ENCODE measurements at places on chromosomes 2 and 18. TPM values are rescaled to one million over a fixed set of nuclear protein-coding genes. Genes with fewer than 3 reads are reported as not detected.

The ANXA4 gene
- 37.7 TPM for total RNA-seq

GRCh38 chr2:173874003-173874893 is 90.9 kb downstream of the SP3 start:
- DNase-seq, result no peak
- H3K4me3 ChIP-seq, result no peak overlapping the region

- no peaks in the 10 kb centered on the region for H3K36me3 ChIP-seq
- H3K4me3 ChIP-seq, result no peak overlapping the region
- no peak overlapping the region for H3K27ac ChIP-seq
Measured at GRCh38 chr2:160609346-160609745, 115.7 kb upstream of the RBMS1 start.

GRCh38 chr2:140861666-140862065 is 1269.2 kb downstream of the LRP1B start:
- H3K27ac ChIP-seq, result no peak overlapping the region
- H3K36me3 ChIP-seq, result no peaks in the 10 kb centered on the region
- H3K4me3 ChIP-seq, result no peak overlapping the region
- H3K4me1 ChIP-seq, result no peaks in the 10 kb centered on the region
- H3K27me3 ChIP-seq, result no peaks in the 10 kb centered on the region

DNA sequence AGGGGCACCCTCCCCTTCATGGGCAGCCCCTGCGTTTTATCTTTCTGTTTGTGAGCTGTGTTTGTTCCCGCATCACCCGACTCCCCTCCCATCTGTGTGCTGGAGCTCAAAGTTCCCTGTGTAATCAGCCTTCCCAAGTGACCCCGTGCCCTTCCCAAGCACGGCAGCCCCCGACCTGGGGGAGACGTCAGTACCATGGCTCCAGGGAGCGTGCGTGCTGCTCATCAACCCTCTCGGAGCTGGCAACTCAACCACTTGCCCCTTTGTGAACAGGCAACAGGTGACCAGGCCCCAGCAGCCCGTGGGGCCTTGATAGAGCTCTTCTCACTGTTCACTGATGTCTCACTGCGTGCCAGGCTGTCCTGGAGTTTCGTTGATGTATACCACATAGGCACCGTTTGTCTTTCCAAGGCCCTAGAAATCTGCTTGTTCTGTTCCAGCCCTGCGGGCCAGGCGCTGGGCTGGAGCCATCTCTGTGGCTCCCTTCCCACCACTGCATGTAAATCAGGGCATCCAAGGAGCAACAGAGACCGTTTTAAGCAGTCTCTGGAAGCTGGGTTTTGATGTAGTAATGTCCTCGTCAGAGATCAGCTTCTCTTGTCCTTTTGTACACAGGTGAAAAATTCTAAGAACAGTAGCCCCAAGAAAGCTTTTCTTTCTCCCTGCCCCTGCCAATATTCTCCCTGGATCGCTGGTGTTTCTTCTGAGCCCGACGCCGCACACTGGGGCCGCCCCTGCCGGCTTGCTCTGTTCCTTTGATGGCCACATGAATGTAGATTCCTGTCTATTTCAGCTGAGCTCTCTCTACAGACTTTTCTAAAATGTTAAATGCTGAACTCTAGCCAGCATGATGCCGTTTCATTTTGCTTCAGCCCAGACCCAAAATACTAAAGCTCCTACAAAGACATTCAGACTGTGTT is 107.0 kb upstream of the PTPRM start:
- no peaks in the 10 kb centered on the region for H3K36me3 ChIP-seq
- peak; percentile 77 for DNase-seq
- peaks cover 60% of the 10 kb centered on the region for H3K4me1 ChIP-seq
- H3K4me3 ChIP-seq, result peak overlapping the region; percentile 14
- no peaks in the 10 kb centered on the region for H3K27me3 ChIP-seq

Measured in sigmoid colon (tissue), 7 donors.